Right renal pelvis (tissue), 4 donors: ENCODE measurements at places on chromosomes 5 and 9. TPM values are rescaled to one million over a fixed set of nuclear protein-coding genes. Genes with fewer than 3 reads are reported as not detected.

The NDUFAF2 gene
- 27.4 TPM for polyA plus RNA-seq

The PCDHB12 gene
- 6.5 TPM for polyA plus RNA-seq

- DNase-seq: no peak
Observed at GRCh38 chr9:132637351-132637750, 32.4 kb downstream of the DDX31 start.

GRCh38 chr5:67233075-67233474, 36.5 kb upstream of the CD180 start:
- no peak for DNase-seq

DNA sequence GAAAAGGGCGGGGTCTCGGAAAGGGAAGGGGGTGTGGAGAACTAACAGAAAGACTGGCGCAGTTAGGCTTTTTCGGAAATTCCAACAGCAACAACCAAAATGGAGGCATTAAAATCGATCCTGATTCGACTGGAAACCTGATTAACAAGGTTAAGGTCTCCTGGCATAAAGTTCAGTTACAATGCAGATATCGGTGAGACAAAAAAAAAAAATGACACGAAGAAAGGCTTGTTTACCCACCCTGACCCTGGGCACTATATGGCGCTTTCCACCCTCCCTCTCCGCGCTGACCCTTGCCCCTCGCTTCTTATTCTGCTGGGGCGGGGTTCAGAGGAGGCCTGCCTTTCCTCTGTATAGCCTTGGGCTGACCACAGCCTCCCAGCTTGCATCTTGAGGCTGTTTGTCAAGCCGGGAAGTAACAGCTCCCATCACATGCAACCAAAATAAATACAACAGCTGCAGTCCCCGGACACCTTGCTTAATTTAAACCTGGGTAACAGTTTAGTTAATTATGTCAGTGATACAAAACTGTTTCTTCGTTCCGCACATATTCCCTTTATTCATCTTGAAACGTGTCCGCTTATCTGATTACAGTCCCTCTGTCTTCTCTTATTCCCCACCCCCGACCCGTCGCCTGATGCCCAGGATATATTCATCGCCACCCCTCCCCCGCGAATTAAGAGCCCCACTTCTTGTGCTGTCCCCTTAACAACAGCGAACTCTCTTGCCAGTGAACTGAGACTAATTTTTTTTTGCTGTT, 795 bp upstream of the PJA2 start:
- DNase-seq: peak; percentile 65

GRCh38 chr9:91144769-91145168, 216.9 kb downstream of the AUH start:
- DNase-seq: no peak
